HT1080 (cell line): ENCODE measurements at places on chromosomes 13 and 19.

DNA sequence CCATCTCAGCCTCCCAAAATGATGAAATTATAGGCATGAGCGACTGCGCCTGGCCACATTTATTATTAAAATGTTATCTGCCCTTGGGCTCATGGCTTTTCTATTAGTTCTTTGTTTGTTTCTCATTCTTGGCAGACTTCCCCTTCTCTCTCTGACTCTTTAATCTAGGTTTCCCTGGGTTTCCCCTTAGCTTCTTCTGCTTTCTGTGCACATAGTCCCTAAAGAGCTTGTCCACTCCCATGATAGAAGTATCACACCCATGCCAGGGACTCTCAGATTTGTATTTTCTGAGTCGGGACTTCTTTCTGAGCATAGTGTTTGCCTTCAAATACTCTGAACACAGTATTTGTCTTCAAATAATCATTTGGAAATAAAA, 38.6 kb upstream of the ITM2B start:
- no peak for DNase-seq

DNA sequence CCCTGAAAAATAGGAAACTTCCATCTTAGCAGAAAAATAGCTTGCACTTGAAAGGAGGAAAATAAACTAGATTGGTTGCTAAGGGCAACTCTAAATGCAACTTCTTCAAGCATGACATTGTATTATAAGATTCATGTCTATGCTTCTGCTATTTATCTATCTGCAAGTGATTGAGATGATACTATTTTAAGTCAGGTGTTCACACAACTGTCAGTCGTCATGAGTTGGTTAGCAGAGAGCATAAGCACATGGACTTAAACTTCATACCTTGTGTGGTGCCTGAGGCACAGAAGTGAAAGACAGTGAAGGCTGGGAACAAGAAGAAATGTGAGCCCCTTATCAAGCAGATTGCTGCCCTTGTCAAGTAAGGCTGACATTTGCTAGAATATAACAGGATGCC, 82.9 kb downstream of the SLITRK5 start:
- DNase-seq = no peak

DNA sequence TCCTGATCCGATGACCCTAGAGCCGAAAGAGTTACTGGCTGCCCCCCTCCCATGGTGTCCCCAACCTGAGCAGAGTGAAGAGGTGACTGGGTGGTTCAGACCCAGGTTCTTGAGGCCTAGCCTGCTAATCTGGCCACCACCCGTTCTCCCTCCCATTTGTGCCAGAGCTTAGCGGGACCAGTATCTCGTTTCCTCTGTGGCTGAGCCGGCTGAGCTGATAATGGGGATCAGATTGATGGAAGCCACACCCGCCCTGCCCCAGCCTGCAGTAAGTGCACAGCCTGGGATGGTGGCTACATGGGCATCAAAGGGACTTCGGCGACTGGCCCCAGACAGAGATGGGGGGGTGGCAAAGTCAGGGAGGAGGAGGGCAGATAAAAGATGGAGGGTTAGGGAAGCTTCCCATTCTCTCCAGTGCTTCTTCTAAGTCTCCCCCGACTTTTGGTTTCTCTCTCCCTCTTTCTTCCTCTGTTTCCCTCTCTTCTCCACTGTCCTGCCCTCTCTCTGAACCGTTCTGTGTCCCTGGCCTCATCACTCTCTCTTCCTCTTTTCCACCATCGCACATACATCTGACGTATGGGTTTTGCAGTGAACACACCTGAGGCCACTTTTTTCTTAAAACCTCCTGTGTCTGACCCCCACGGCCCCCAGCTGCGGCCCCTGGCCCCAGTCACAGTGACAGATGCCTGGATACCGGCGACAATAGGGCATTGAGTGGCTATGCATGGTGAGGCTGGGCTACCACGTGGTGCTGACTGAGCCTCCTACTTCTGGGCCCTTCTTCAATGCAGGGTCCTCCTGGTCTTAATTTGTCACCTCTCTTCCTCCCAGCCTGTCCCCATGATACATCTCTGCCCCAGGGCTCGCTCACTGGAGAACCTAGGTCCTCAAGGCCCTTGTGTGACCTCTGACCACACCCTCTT, 2.4 kb downstream of the ELAVL3 start:
- no peak for DNase-seq

DNA sequence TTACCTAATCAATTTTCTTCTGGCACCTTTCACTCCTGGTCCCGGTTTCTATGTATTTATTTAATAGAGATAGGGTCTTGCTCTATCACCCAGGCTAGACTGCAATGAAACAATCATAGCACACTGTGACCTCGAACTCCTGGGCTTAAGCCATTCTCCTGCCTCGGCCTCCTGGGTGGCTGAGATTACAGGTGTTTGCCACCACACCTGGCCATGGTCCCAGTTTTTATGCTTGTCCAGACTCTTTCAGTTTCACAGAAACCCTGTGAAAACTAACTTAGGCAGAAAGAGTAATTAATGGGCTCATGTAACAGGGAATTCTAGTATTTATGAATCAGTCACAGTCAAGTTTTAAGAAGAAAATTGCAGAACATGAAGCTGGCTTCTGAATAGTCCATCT, 9.0 kb upstream of the STK24 start:
- DNase-seq = no peak

DNA sequence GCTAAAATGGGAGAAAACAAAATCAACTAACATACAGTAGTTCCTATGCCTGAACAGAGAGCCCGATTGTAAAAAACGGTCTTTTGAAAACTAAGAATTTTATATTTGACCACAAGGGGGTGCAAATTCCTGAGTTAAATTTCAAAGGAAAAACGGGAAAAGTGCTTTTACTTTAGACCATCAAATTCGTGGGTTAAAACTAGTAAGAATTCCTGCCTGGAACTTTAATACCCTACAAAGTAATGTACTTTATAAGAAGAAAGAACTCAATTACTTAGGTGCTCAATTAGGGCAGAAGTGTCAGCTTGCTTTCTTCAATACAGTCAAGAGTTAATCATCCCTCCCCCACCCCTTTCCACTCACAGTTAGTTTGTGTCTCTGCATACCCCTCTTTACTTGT, 69.8 kb downstream of the KCNRG start:
- DNase-seq = peak; percentile 38

DNA sequence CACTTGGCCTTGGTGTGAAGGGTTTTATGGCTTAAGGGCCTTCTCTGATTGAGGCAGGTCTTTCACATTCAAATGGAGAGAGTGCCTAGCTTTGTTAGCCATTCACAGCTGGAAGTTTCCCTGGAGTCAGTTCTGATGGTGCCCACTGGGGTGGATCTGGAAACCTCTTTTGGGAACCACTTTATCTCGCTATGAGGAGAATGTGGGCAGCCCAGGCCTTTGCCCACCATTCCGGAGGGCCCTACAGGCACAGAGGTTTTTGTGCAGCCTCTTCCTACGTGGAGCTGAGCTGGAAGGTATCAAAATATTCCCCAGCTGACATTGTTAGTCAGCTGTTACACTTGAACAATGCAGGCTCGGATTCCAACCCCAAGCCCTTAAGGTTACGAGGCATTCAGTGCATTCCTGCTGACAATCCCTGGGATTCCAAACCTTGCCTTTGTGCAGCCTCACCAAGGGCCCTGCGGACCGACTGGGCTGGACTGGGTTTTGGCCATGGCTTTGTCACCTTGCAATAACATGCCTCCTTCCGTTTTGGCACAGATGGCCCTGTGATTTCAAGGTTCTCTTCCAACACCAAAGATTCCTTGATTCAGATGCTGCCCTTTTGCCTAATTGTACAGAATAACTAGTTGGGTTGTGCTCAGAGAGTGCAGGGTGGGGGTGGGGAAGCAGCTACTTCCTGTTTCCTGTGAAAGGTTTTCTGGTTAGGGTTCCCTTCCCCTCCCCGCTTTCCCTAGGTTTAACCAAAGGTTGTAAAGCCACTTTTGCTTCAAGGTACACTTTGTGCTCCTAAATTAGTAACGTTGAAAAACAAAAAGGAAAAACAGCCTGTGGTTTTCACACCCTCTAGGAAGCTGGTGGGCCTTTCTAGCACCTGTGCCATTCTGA, 27.0 kb downstream of the SAE1 start:
- peak; percentile 12 for DNase-seq

GRCh38 chr19:49431330-49431749, 6.2 kb downstream of the GFY start:
- no peak for DNase-seq

- DNase-seq = peak; percentile 71
These were observed 58.6 kb upstream of the WDFY2 start for GRCh38 chr13:51525567-51526167.

GRCh38 chr13:87120476-87120875, 550.7 kb upstream of the SLITRK5 start:
- no peak for DNase-seq

DNA sequence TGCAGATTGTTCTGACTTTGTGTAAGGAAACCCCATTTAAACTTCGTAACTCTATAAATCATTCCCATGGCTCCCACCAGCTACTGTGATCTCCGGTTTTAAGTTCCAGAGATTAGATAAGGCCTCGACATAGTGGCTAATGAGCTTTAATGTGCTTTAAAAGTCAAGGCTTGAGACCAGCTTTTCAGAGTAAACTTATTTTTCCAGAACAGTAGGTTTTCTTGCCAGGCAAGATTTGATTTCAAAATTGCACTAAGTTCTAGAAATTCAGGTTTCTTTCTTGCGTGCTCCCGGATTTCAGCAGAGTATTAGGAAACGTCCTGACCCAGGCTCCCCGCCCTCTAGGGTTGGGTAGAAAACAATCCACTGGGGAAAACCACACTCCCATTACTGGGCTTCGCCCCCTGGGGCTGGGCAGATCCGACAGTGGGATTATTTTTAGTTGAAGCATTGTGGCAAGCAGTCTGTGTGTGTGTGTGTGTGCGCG, 43.3 kb downstream of the CRYL1 start:
- DNase-seq = no peak

GRCh38 chr13:27117158-27117557, 54.5 kb downstream of the USP12 start:
- DNase-seq = no peak

- DNase-seq = peak; percentile 10
These were observed 1935.9 kb upstream of the PCDH20 start for GRCh38 chr13:63351533-63351932.

DNA sequence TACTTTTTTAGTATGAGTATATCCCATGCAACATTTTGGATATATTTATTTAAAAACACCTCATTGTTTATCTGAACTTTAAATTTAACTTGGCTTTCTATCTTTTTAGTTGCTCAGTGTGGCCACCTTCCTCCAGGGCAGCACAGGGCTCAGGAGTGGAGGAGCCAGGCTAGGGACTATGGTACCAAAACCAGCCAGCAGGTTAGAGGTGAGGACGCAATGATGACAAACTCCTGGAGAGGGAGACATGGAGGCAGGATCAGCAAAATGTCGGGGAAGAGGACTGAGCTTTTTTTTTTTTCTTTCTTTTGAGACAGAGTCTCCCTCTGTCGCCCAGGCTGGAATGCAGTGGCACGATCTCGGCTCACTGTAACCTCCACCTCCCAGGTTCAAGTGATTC, 29.6 kb upstream of the CALM3 start:
- DNase-seq = peak; percentile 42

- DNase-seq = no peak
These were observed 130.4 kb downstream of the CRYL1 start for GRCh38 chr13:20395061-20395916.

DNA sequence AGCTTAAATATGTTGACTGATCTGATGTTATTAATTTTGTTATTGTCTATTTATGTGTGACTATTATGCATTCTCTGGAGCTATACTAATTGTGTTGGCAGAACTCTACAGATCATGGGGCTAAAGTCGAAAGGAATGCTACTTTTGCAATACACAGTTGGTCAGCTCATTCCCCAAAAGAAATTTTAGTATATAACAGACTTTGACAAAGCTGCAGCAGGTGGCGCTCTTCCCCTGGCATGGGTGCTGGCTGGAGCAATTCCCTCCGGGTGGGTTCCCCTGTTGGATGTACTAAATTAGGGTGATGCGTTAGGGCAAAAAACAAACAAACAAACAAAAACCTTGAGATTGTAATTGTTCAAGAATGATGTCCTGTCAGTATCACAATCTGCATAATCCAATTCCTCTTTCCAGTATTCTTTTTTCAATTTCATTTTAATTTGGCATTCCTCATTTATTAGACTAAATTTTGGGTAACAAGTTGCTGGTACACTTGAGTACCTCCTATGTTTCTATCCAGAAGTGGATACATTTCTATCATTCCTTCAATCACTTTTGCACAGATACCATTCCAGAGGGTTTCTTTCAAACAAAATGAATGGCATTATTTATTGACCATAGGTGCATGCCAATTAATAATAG, 322.8 kb upstream of the EDNRB start:
- peak; percentile 50 for DNase-seq

- DNase-seq = no peak
These were observed 368.2 kb downstream of the COG6 start for GRCh38 chr13:40023595-40024203.

DNA sequence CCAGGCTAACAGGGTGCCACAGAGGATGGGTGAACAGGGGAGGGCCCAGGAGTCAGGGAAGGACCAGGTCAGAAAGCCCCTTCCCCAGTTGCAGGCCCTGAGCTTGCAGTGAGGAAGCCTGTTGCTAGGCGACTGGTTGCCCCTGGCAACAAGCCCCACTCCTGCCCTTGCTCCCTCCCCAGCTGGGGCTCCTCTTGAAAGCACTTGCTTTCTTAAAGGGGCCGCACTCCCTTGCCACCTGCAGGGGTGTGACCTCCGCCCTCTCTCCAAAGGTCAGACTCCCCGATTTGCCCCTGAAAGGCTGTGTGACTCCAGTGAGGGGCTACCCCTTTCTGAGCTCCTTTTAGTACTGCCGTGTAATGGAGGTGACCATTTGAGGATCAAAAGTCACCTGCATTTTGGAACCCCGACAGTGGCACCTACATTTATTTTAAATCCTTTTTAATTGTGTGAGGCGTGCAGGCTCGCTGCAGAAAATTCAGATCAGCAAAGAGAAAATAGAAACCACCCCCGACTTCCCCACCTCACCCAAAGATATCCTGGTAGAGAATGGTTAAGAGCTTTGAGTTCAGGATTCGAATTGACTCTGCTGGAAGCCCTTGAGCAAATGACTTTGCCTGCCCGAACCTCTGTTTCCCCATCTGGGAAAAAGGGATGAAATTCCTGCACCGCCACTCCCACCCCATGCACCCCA, 4.8 kb downstream of the FCHO1 start:
- DNase-seq = peak; percentile 52

GRCh38 chr19:4454747-4455718, 2.6 kb downstream of the UBXN6 start:
- DNase-seq = no peak

DNA sequence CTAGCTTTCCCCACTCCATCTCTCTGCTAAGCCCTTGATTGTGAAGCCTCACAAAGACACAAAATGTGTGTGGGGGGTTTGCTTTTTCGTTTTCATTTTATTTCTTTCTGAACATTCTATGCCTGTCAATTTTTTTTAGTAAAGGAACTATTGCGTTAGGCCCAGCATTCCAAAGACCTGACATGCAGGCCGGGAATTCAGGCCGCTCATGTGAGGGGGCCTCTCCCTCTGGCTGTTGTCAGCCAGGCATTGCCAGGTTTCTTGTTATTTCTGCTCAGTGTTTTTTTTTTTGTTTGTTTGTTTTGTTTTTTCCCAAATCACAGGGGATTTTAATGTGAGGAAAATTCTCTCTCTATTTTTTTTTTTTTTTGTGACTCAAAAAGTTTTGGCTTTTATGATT, 10.3 kb upstream of the MEDAG start:
- DNase-seq = peak; percentile 56

- no peak for DNase-seq
These were observed 28.9 kb downstream of the ARL11 start for GRCh38 chr13:49657241-49657641.

- no peak for DNase-seq
These were observed 27.9 kb downstream of the PAN3 start for GRCh38 chr13:28166257-28166656.
